ENCODE measurements at places on chromosomes 2 and 18. TPM values are rescaled to one million over a fixed set of nuclear protein-coding genes. Genes with fewer than 3 reads are reported as not detected.

Gene SEPTIN10
- 71.4 TPM for total RNA-seq

Gene DAW1
- 0.64 TPM for total RNA-seq

Gene PROKR1
- total RNA-seq: not detected

Gene RESP18
- total RNA-seq: not detected

Gene SP140
- total RNA-seq: not detected

Gene INHA
- total RNA-seq: 0.48 TPM

Gene NEU4
- not detected for total RNA-seq

Gene UGT1A4
- total RNA-seq: 1.3 TPM

Gene IL36B
- total RNA-seq: not detected

Gene SERPINB11
- total RNA-seq: not detected

Gene POTEI
- not detected for total RNA-seq

Gene COL3A1
- 0.43 TPM for total RNA-seq

Gene SCN7A
- total RNA-seq: under 0.01 TPM

Gene REG3G
- total RNA-seq: not detected

Gene NT5C1B
- not detected for total RNA-seq

Gene CRIM1
- 45.4 TPM for total RNA-seq

Gene TDRD15
- total RNA-seq: not detected

Gene CENPA
- not detected for total RNA-seq

Gene HS1BP3
- total RNA-seq: 38.1 TPM

Gene BCS1L
- total RNA-seq: 45.5 TPM

Gene UGT1A1
- total RNA-seq: 0.48 TPM

Gene TMEM150A
- 12.8 TPM for total RNA-seq

Gene CFC1
- not detected for total RNA-seq

Gene DLX2
- under 0.01 TPM for total RNA-seq
